ENCODE measurements at places on chromosomes 5 and 9. TPM values are rescaled to one million over a fixed set of nuclear protein-coding genes. Genes with fewer than 3 reads are reported as not detected.

Gene PCDHA12
- 0.31 TPM for total RNA-seq

Gene INSYN2B
- 1.4 TPM for total RNA-seq

Gene CSNK1G3
- 34.9 TPM for total RNA-seq

Gene OTULINL
- 4.6 TPM for total RNA-seq

Gene PHF24
- 0.36 TPM for total RNA-seq

All from right cardiac atrium (tissue), 5 donors.